ENCODE measurements at places on chromosomes 3 and 15.

GRCh38 chr3:59777066-59777465 lies 727.2 kb upstream of the CFAP20DC start:
- DNase-seq, result no peak

DNA sequence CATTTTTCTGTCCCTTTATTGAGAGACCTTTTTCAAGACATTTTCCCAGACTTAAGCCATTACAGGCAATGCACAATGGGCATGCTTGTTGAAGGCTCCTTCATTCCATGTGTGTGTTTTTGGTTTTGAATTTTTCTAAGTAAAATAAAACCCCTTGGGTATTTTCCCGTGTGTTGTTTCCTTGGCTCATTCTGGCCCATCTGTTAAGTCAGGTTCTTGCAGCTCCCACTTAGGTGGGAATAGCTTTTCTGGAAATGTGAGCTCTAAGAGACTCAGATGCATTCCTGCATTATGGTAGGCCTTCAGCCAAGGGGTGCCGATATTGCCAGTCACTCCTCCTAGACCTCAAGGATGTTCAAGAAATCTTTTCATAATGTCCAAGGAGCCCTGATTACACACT lies 314.9 kb downstream of the CACNA2D3 start:
- DNase-seq, result no peak

GRCh38 chr15:79028411-79028964 lies 62.1 kb downstream of the RASGRF1 start:
- no peak for DNase-seq

DNA sequence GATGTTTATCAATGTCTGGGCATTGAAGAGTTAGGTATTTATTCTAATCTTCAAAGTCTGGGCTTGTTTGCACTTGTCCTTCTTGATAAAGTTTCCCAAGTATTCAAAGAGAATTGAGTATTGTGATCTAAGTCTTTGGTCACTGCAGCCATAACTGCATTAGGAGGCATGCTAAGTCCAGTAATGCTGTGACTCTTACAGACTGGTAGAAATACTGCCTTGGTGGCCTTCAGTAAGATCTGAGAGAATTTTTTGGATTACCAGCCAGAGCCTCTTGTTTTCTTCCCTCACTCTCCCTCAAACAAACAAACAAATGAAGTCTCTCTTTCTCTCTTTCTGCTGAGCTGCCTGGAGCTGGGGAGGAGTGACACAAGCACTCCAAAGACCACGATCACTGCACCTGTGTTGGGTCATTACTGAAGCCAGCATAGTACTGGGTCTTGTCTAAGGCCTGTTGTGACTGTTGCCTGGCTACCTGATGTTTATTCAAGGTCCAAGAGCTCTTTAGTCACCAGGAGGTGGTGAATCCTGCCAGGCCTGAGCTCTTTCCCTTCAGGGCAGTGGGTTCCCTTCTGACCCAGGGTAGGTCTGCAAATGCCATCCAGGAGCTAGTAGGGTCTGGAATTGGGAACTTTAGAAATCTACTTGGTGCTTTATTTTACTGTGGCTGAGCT lies 14.8 kb upstream of the RBP2 start:
- no peak for DNase-seq

DNA sequence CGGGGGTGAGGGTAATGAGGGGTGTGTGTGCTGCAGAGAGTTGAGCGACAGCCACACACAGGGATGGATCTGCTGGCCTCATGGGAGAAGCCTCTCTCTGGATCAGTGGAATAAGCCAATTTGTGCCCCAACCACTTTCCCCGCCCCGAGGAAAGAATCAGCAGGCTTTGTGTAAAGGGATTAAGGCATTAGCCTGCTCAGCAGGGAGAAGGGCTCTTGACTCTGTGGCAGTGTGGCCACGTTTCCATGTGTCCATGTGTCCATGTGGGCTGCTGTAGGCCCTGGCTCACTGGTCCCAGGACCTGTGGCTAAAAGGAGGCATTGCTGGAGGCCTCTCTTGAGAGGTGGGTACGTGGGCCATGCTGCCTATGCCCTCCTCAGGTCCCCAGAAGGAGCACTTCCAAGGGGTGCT lies 104.7 kb downstream of the HMG20A start:
- no peak for DNase-seq

GRCh38 chr15:68339481-68339880 lies 61.9 kb downstream of the FEM1B start:
- no peak for DNase-seq

GRCh38 chr15:40695469-40695890 lies 506 bp downstream of the RAD51 start:
- DNase-seq, result no peak

- DNase-seq, result no peak
Observed at GRCh38 chr3:63655519-63655918, 3.0 kb downstream of the SNTN start.

- DNase-seq, result no peak
Observed at GRCh38 chr3:73933585-73933984, 308.8 kb upstream of the PDZRN3 start.

GRCh38 chr3:44104668-44105321 lies 136.9 kb upstream of the TOPAZ1 start:
- no peak for DNase-seq

- DNase-seq, result no peak
Observed at GRCh38 chr3:197516517-197516889, 39.3 kb downstream of the BDH1 start.

DNA sequence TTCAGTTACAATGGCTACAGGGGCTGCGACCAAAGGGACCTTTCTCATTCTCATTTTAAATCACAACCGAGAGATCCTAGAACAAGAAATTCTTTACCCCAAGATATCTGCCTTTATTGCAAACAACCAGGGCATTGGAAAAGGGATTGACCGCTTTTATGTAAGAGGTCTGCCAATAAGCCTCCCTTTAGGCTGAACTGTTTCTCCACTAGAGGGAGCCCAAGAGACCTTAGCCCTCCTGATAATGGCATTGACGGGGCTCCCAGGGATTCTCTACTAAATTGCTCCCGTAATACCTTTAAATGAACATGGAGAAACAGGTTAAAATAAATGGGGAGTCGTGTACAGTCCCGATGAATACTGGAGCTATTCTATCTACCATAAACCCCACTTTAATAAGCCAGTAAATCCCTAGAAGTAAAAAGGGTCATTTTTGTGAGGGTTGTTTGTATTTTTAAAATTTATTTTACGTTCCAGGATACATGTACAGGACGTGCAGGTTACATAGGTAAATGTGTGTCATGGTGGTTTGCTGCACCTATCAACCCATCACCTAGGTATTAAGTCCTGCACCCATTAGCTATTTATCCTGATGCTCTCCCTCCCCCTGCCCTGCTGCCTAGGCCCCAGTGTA lies 7.5 kb upstream of the IGSF10 start:
- no peak for DNase-seq

DNA sequence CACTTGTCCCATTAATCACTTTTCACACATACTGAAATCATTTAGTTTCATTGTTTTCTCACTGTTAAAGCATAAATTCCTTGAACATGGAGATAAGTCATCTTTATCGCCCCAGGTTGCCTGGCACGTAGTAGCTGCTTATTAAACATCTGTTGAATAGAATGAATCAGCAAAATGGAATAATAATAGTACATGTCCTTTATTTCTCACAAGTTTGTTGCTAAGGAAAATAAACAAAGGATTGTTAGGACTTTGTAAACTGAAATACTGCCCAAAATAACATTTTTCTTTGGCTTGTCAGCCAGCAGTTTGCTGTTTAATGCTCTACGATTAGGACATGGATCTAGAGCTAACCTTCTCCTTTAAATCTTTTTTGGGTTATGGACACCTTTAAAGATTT lies 17.9 kb downstream of the SLC35A5 start:
- no peak for DNase-seq

GRCh38 chr3:43279082-43279481 lies 7.3 kb upstream of the SNRK start:
- DNase-seq, result no peak

- no peak for DNase-seq
Observed at GRCh38 chr3:113330742-113331141, 110.6 kb downstream of the CFAP44 start.

- DNase-seq, result no peak
Observed at GRCh38 chr15:90297021-90297420, 31.5 kb downstream of the NGRN start.

DNA sequence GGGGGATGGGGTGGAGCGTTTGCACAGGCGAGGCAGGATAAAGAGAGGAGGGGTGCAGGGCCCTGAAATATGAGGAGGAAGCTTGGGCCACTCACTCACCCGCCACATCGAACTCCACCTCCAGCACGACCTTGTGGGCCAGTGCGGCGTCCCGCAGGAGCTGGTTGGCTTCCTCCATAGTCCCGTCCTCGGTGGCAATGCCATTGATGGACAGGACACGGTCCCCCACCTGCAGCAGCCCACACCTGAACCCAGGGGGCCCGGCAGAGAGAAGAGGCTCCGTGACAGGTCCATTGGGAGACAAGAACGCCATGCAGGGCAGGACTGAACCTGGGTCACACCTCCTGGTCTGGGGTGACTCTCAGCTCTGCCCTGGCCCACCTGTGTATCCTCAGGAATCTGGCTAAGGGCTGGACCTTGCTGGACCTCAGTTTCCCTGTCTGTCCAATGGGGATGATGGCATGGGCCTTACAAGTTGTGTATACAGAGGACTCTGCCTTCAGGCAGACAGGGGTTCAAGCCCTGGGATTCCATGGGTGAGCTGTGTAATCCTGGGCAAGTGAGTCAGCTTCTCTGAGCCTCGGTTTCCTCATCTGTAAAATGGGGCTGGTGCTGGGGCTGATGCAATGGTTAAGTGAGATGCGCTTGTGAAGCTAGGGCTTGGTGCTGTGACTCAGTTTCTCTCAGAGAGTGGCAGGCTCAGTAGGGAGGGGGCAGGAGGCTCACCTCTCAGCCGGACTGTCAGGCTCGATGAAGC lies 26.4 kb downstream of the GRIP2 start:
- no peak for DNase-seq

GRCh38 chr3:14518432-14518802 lies 21.7 kb downstream of the GRIP2 start:
- DNase-seq, result no peak

DNA sequence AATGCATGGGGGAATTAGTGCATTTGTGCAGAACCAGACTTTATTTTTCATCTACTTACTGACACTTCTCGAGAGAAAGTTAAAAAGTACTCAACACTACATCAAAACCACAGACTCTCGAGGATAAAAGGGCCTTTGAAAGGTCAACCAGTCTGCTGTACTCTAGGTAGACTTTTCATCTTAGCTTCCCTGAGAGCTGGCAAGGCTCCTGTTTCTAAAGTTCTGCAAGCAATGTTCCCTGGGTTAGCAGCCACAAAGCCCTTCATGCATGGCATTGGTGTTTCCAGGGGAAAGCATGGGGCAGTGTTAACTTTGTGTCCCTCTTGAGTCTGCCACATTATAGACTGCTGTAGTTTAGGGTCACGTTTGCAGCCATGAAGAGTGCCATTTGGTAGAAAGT lies 106.4 kb upstream of the PFN2 start:
- DNase-seq, result no peak

DNA sequence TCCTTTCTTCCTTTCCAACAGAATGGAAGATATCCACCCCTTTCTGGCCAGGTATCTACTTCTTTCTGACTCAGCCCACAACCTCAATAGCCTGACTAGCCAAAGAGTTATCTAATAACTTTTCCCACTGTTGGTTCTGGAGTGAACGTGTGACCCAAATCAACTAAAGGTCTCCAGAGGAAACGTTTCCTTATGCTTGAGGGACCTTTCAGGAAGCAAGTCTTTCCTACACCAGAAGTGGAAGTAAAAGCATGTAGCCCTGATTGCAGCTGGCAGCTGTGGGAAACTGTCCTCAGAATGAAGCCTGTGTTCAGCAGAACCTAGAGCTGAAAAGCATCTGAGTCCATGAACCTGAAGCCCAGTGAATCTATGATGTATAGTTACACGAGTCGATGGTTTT lies 34.7 kb upstream of the PHLDB2 start:
- DNase-seq, result no peak

GRCh38 chr3:170470063-170471016 lies 51.7 kb downstream of the CLDN11 start:
- no peak for DNase-seq

GRCh38 chr3:31790193-31791089 lies 190.6 kb downstream of the OSBPL10 start:
- no peak for DNase-seq

DNA sequence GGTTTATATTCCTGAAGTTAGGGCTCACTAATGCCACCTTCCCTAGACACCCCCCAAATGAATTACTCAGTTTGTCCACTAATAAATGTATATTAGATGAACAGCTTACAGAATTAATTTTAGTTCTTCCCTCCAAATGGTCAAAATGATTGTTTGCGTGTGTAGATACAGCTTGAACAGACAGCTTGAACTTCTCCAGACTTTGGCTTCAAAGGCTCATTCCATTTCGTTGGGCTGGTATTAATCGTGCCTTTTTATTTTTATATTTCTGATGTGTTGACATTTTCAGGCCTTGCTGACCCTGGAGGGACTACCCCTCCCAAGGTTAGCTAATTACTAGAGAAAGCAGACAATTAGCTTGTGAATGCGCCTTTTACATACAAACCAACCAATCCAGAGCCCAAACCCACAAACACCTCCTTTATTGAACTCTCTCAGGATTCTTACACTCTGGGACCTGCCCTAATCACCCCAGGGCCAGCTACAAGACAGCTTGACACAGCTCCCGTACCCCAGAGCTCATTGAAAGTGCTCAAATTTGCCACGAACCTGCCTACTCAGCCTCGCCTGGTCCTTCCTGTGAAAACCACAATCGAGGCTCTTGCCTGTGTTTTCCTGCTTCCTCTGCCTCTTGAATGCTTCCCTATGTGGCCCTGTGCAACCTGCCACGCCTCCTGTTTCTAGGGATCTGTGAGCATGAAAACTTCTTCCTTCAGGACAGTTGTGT lies 40.3 kb downstream of the RPL22L1 start:
- DNase-seq, result no peak

DNA sequence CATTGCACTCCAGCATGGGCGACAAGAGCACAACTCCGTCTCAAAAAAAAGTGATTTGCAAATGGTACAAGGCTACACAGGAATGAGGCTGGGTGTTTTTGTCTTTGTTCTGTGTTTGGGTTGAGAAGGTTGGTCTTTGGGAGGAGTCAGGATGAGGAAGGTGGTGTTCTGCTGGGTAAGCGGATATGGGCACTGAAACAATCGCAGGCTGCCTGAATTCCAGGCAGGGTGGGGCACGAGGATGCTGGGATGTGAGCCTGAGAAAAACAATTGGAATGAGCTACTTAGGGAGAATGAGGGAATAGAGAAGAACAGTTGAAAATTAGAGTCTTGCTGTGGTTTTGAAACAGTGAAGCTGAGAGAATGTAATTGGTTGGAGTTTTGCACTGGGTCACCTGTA lies 51.6 kb downstream of the ZBTB38 start:
- no peak for DNase-seq

DNA sequence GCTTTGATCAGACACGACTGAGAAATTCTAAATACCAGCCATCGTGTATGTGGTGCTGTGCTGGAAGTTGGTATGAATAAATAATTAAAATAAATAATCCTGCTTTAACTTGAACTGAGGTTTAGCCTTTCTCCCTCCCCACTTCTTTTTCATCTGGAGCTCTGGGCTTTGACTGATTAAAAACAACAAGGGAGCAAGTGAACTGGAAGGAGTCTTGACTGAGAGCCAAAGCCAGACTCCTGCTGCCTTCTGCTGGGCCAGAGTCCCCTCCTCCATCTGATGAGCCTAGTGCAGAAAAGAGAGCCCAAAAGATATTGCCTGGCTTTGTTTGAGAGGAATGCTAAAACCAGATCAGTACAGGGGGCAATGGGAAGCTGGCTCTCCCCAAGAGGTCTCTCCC lies 96.0 kb downstream of the CCNL1 start:
- DNase-seq, result no peak

All from activated gamma-delta T cell (primary cell).